Progenitor cell of endocrine pancreas (in vitro differentiated cells): ENCODE measurements at places on chromosomes 12 and 14. TPM values are rescaled to one million over a fixed set of nuclear protein-coding genes. Genes with fewer than 3 reads are reported as not detected.

GRCh38 chr14:72554401-72554800 lies 339.5 kb downstream of the DPF3 start:
- H3K36me3 ChIP-seq: no peaks in the 10 kb centered on the region
- no peaks in the 10 kb centered on the region for H3K4me1 ChIP-seq
- H3K27ac ChIP-seq: no peak overlapping the region
- H3K4me3 ChIP-seq: no peak overlapping the region
- DNase-seq: no peak
- peaks cover 44% of the 10 kb centered on the region for H3K27me3 ChIP-seq

GRCh38 chr14:63672417-63673180 lies 30.9 kb upstream of the WDR89 start:
- peak overlapping the region; percentile 8 for H3K27ac ChIP-seq
- no peak for DNase-seq
- no peaks in the 10 kb centered on the region for H3K27me3 ChIP-seq
- no peak overlapping the region for H3K4me3 ChIP-seq
- H3K36me3 ChIP-seq: peaks cover 3% of the 10 kb centered on the region
- peaks cover 10% of the 10 kb centered on the region for H3K4me1 ChIP-seq

GRCh38 chr12:52369211-52369610 lies 1.9 kb upstream of the KRT85 start:
- H3K27me3 ChIP-seq: peaks cover 59% of the 10 kb centered on the region
- H3K36me3 ChIP-seq: no peaks in the 10 kb centered on the region
- no peak overlapping the region for H3K4me3 ChIP-seq
- no peak overlapping the region for H3K27ac ChIP-seq
- DNase-seq: no peak

DNA sequence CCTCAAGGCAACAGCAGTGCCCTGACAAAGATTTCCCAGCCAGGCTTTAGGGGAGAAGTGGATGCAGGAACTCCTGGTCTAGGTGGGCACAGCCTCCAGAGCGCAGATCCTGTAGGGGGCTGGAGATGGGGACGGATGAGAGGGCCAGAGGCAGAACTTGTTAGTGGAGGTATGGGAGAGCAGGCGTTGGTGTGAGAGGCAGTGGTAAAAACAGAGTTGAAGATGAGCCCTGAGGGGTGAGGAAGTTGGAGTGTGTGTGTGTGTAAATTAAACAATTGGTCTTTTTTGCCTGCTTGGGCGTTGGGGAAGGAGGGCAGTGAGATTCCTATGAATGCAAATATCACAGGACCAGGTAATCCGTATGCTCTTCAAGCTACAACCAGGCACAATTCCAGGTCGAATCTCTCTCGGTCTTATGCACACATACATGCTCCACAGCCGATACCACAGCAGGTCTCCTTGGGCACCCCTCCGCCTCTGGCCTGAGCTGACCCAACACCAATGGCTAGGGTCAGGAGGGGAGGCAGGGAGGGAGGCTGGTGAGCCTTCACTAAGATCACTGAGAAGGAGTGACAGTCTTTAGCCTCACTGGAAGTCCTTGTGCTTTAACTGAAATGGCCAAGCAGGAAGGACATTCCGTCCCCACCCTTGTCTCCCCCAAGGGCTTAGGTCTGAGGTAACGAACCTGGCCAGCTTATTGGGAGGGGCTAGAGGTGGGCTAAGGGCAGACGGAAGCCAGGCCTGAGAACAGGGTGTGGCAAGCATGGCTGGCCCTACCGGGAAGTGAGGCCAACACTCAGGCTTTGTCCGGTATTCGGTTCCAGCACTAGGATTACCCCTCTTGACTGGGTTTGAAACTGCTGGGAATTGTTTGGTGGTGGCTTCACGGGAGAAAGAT lies 1.5 kb upstream of the KRT7 start:
- peaks cover 25% of the 10 kb centered on the region for H3K4me1 ChIP-seq
- DNase-seq: no peak
- no peak overlapping the region for H3K27ac ChIP-seq
- no peaks in the 10 kb centered on the region for H3K36me3 ChIP-seq

DNA sequence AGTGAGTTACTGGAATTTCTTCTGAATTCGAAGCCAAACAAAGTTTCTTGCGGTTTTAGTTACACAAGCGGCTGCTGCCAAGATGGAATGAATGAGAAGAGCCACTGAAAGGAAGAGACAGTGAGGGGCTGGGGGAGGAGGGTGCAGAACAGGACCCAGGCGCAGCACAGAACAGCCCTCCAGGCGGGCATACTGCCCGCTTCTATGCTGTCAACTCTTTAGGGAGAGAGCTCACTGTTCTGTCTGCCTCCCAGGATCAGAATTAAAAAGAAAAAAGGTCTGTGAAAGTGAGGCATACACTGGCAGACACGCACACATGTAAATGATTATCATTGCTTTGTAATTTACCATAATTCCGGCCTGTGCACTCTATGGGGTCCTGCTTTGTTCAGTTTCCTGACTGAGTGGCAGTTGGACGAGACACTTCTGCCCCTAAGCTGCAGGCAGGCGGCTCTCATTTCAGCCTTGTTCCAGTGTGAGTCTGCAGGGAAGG lies 231.6 kb downstream of the CACNA1C start:
- no peak overlapping the region for H3K27ac ChIP-seq
- peaks cover 22% of the 10 kb centered on the region for H3K27me3 ChIP-seq
- no peak for DNase-seq

DNA sequence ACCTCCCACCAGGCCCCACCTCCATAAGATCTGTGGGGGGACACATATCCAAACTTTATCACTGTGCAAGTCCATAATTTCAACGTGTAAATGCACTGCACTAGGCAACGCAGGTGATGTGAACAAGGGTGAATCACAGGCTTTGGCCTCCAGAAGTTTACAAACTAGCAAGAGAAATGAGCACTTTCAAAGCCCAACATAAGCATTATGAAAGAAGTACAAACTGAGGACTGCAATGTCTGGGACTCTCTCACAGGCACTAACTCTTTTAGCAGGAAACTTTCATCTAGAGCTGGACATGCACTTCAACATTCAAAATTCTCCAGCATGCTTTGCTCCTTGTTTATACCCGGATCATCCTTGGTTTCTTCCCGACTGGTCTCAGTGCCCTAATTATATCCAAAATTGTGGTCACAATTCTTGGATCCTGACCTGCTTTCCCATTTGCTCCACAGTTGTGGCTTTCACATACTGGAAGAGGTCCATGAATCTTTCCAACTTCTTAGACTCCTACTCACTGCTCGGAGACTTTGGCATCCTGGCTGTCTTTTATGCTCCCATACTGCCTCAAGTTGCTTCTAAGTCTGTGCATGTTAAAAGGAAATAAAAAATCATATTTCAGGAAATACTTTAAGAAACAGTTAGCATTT lies 44.9 kb upstream of the STRAP start:
- no peak overlapping the region for H3K27ac ChIP-seq
- no peak for DNase-seq
- H3K27me3 ChIP-seq: peaks cover 2% of the 10 kb centered on the region

GRCh38 chr12:104478396-104479122 lies 21.8 kb downstream of the CHST11 start:
- H3K4me3 ChIP-seq: no peak overlapping the region
- no peak for DNase-seq
- H3K36me3 ChIP-seq: no peaks in the 10 kb centered on the region

DNA sequence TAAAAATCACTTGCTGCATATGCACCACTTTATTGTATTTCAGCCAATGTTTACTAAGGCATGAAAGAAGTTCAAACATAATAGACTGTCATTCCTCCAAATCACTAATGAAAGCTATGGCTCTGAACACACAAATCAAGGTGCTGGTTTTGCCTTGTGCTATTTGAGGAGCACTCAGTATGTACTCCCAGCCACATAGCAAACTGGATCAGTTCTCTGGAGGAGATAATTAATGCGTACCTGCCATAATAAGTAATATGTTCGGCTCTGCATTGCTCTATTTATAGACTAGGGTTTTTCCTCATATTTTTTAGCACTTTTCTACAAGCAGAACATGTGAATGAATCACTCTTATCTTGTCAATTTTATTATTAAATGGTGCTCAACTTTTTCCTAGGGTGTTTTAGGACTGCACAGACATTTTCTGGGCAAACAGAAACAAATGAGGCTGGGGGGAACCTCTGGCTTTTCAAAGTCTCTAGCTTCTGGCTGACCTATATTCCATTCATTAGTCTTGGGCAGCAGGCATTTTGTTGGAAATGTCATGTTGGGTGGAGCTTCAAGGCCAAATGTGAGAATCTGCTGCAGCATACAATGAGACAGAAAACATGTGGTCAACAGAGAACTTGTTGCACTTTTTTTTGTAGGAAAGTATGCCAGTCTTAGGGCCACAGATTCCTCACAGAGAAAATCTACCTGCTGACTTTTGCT lies 88.4 kb downstream of the GRIP1 start:
- H3K27me3 ChIP-seq: no peaks in the 10 kb centered on the region
- no peak for DNase-seq
- peaks cover 2% of the 10 kb centered on the region for H3K4me1 ChIP-seq
- H3K36me3 ChIP-seq: no peaks in the 10 kb centered on the region
- H3K4me3 ChIP-seq: no peak overlapping the region
- no peak overlapping the region for H3K27ac ChIP-seq

- no peaks in the 10 kb centered on the region for H3K27me3 ChIP-seq
- peaks cover 3% of the 10 kb centered on the region for H3K4me1 ChIP-seq
- H3K27ac ChIP-seq: no peak overlapping the region
- no peak overlapping the region for H3K4me3 ChIP-seq
Observed at GRCh38 chr14:65753061-65753460, 340.5 kb downstream of the FUT8 start.

GRCh38 chr14:34536951-34537676 lies 2.4 kb downstream of the EAPP start:
- H3K4me3 ChIP-seq: no peak overlapping the region
- peaks cover 11% of the 10 kb centered on the region for H3K4me1 ChIP-seq
- H3K36me3 ChIP-seq: peaks cover 13% of the 10 kb centered on the region
- peak overlapping the region; percentile 29 for H3K27ac ChIP-seq

COX14 gene
- total RNA-seq: 25.1 and 30.1 TPM in 2 replicates

NAP1L1 gene
- total RNA-seq: 785 and 824 TPM in 2 replicates

ANKRD33 gene
- 0.14 and 0.44 TPM in 2 replicates for total RNA-seq

PPP4R4 gene
- total RNA-seq: 12.8 and 13.5 TPM in 2 replicates

SETD1B gene
- total RNA-seq: 27.2 and 28.6 TPM in 2 replicates

STON2 gene
- 73.6 and 77.2 TPM in 2 replicates for total RNA-seq

FERMT2 gene
- total RNA-seq: 44.4 and 52.8 TPM in 2 replicates

CCND2 gene
- 463 and 471 TPM in 2 replicates for total RNA-seq

ATL1 gene
- total RNA-seq: 6.8 and 6.9 TPM in 2 replicates

DNAJC22 gene
- 36.0 and 38.7 TPM in 2 replicates for total RNA-seq
